ENCODE measurements at places on chromosomes 16 and 17. TPM values are rescaled to one million over a fixed set of nuclear protein-coding genes. Genes with fewer than 3 reads are reported as not detected.

SLC16A11 gene
- total RNA-seq: not detected

KCNJ2 gene
- total RNA-seq: 0.08 TPM

TMC8 gene
- total RNA-seq: 0.20 TPM

DPEP3 gene
- total RNA-seq: not detected

All from A549 treated with ZK216348 at 1 μM for 4 hours (cell line).